ENCODE measurements at places on chromosomes 7 and 10.

DNA sequence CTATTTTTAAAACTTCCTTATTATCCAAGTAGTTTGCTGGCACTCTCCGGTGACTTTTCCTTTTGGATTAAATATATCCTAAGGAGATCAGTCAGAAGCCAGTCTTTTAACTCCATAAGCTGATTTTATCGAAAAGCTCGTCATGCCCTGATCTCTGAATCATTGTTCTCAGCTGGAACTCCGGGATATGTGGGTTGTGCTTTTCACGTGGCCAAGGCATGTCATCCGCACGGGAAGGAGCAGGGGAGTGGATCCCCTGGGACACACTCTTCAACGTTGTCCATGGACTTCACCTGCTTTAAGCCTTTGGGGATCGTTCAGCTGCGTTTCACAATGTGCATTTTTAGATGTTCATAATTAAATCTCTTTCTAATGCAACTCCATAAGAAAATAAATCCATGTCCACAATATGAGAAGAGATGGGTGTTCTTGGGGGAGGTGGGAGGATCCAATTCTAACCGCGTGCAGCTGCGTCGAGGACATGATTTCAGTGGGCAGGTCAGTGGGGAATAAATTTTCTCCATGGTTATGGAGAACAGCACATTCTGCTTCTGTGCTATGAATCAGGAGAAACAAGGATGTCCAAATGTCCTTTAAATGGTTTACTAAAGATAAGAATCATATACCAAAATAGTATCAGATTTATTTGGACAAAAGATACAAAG lies 229.5 kb upstream of the ADARB2 start:
- no peak for DNase-seq

DNA sequence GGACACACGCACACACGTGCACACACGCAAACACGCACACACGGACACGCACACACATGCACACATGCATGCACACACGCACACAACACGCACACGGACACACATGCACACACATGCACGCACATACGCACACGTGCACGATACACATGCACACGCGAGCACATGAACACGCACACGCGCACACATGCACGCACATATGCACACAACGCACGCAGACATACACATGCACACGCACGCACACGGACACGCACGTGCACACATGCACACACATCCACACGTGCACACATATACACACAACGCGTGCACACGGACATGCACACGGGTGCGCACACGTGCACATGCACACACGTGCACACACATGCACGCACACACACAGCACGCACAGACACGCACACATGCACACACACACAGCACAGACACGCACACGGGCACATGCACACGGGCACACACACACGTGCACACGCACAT lies 17.3 kb upstream of the GPER1 start:
- DNase-seq = no peak

DNA sequence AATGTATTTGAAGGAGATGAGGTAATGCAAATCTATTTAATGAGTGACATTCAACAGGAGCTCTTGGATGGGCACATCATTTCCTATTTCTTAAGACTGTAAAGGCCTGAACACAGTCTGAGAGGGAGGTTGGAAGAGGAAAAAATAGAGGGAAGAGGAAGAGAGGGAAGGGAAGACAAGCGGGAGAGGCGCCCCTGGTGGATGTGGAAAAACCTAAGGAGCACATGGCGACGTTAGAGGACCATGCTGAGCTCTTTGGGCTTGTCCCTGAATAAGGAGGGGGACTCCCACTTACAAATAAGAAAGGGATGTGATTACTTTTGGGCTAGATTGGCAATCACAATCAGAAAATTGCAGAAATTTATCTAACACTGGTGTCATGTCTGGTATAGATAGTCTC lies 19.6 kb downstream of the SUN3 start:
- DNase-seq = no peak

DNA sequence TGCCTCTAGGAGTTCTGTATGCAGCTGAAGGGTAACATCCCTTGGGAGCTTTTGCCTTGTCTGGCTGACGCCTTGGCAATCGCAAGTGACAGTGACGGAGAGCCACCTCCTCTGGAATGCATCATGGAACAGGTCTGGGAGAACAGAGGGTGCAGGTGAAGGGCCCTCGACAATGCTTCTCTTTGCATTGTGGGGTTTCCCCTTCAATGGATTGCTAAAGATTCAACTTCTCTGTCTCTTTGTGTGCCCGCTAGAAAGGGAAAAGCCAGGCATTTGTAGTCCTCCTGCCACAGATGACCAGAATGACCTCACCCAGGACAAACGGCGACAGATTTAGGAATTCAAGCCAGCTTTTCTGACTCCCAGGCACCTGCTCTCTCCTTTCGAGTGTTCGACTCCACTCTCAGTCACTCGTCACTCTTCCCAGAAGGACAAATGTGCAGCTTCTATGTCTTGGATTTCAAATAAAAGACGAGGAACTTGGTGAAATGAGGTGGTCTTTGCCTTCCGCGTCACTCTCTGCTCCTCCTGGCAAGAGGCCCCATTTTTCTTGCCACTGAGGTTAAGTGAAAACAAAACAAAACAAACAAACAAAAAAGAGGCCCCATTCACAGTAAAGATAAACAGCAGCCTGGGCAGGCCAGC lies 26.1 kb downstream of the IL2RA start:
- DNase-seq = no peak

DNA sequence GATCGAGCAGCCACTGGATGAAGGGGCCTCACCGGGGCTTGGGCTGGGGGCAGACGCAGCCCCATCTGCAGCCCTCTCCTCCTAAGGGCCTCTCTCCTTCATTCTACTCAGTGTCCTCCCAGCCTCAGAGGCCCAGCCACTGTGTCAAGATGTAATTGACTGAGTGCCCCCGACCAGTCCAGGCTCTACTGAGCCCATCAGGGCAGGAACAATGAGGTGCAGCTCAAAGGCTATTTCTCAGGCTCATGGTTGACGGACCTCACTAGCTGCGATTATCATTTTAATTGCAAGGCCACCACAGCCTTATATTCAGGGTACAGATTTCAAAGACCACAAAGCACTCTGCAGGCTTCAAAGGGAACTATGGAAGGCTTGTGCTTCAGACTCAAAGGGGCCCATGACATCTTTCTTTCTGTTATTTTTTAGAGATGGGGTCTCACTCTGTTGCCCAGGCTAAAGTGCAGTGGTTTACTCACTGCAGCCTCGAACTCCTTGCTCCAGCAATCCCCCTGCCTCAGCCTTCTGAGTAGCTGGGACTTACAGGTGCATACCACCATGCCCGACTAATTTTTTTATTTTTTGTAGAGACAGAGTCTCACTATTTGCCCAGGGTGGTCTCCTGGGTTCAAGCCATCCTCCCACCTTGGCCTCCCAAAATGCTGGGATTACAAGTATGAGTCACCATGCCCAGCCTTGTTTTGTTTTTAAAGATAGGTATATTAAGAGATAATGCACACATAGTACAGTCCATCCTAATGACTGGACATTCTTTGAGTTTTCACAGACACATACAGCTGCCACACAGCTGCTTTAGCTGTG lies 23.7 kb downstream of the SLC29A3 start:
- no peak for DNase-seq

DNA sequence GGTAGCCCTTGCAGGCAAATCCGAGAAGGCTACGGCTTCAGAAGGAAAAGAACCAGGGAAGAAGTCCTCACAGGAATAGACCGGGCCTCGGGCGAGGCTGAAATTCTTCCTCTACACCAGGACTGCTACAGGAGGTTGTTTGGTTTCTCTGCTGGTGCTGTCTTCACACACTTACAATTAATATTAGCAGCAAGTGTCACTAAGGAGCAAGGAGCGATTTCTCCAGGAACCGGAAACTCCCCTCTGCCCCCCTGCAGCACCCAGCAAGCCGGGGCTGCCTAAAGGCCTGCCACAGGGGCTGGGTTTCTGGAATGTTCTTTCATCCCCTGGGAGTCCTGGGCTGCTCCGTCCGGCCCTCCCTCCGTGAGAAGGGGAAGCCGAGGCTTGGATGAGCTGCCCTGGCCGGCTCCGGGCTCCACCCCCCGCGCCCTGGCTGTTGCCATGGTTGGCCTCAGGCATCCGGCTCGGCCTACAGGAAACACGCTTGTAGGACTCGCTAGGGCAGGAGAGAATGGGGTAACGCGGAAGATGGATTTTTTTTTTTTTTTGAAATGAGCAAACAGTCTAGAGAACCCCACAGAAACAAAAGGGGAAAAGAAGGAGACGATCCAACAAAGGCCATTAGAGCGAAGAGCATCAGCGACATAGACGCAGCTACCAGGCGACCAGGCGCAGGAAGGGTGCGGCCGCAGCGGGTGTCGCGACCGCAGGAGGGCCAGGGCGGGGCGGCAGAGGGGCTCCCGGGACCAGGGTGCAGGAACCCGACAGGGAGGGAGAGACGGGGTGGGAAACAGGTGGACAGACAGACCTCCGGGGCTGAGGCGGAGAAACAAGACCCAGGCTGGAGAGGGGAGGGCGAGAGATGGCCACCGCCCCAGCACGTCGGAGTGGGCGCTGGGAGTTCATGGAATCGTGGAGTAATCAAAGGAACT lies 33.0 kb downstream of the EN2 start:
- no peak for DNase-seq

DNA sequence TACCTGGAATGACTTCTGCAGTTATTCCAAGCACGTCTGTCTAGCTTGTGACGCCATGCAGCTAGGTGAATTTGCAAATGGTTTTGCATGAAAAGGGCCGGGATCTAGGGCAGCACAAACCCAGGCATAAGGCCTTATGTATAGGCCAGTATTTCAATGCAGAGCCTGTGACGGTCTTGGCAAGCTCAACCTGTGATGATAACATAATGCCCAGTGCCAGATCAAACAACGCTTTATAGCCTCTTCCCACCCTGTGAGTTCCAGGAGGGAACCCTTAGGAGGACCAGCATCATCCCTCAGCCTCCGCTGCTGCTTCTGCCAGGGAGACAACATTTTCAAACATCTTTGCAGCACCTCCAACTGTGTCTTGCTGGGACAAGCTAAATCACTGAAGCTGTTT lies 390.7 kb downstream of the INHBA start:
- DNase-seq = no peak

GRCh38 chr7:42452356-42452755 lies 215.3 kb upstream of the GLI3 start:
- DNase-seq = no peak

GRCh38 chr7:45343746-45344145 lies 186.2 kb downstream of the RAMP3 start:
- no peak for DNase-seq

GRCh38 chr10:21171936-21172541 lies 274.9 kb upstream of the NEBL start:
- DNase-seq = no peak

GRCh38 chr7:154693661-154694060 lies 309.3 kb downstream of the PAXIP1 start:
- DNase-seq = no peak

DNA sequence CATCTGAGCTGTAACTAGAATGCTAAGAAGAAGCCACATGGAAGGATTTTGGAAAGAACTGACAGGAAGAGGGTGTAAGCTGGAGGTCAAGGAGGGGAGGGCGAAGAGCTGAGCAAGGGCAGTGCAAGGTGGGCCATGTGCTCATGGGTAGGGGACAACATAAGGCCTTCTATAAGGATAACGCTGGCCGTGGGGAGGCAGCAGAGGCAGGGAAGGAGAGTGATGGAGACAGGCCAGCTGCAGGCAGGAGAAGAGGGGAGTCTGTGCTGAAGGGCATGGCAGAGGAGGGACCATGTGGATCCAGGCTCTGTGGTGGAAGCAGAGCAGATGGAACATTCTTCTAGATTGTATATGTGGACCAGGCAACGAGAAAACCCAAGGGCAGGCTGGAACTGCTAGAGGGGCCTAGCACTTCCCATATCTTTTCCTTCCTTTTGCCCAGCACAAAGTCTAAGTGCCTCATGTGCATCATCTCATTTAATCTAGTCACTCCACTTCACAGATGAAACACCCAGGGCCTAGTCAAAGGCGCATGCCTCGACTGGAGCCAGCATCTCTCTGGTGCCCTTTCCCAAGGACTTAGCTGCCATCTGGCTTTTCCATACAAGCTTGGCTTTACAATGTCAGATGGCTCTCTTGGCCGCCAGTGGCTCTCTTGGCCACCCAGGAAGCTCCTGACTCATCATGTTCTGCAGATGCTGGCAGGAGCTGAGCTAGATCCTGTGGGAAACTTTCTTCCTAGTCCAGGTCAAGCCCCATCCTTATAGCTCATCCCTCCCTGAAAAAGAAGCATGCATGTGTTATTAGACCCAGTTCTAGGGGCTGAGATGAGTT lies 6.6 kb downstream of the LRRC18 start:
- no peak for DNase-seq

- DNase-seq = no peak
Observed at GRCh38 chr7:66296557-66296956, 91.4 kb downstream of the TPST1 start.

GRCh38 chr7:1938788-1939433 lies 268.8 kb downstream of the ELFN1 start:
- no peak for DNase-seq

DNA sequence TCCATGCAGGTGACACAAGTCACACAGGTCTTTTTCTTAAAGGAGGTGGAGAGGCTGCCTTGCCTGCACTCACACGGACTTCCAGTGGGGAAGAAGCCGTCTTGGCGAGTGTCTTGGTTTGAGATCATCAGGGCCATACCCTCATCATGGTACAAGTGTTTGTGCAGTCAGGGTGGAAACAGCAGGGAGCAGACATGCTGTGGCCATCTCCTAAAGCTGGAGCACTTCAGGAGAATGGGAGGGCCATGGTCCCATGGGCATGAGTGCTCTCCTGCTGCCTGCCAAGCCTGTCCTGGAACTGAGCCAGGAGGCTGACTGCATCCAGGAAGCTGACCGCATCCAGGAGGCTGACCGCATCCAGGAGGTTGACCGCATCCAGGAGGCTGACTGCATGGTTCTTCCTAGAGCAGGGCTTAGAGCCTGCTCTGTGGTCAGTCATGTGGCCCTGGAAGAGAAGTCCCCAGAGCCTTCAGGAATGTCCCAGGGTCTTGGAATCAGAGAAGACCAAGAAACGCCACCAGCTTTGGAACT lies 98.4 kb downstream of the ADARB2 start:
- DNase-seq = no peak

DNA sequence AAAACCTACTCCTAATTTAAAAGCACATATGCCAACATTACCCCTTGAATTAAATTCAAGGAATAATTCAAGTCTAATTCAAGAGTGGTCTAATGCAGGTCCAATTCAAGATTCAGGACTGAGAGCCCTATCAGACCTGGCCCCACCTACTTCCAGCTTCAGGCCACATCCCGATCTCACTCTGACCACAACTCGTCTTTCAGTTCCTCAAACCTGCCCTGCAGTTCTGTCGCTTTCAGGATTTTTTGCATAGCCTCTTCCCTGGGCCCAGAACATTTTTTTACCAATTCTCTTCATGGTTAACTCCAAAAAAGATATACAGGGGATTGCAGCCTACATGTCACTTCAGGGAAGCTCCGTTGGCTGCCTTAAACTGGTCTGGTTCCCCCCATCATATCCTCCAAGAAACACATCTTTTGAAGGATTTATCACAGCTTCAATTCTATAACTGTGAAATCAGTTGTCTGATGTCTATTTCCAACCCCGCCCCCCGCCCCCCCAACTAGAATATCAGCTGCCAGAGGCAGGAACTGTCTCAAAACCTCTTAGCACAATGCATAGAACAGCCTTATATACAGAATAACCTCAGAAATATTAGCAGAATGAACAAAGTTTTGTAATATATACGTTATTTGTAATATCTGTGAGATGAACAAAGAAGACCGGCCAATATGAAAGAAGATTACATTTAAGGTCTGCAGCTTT lies 20.8 kb downstream of the CCDC6 start:
- DNase-seq = no peak

GRCh38 chr10:120963594-120964220 lies 112.5 kb downstream of the WDR11 start:
- no peak for DNase-seq

GRCh38 chr10:73205890-73206289 lies 38.0 kb downstream of the FAM149B1 start:
- DNase-seq = no peak

GRCh38 chr10:113291413-113291812 lies 261.4 kb upstream of the HABP2 start:
- no peak for DNase-seq
